ENCODE measurements at places on chromosomes 5 and 9.

DNA sequence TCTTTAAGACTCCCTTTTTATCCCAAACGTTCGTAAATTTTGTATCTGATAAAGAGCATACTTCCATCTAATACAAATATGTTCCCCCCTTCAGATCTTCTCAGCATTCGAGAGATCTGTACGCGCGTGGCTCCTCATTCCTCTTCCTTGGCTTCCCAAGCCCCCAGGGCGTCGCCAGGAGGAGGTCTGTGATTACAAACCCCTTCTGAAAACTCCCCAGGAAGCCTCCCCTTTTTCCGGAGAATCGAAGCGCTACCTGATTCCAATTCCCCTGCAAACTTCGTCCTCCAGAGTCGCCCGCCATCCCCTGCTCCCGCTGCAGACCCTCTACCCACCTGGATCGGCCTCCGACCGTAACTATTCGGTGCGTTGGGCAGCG is 19.9 kb downstream of the CDKN2A start:
- no peak for DNase-seq

GRCh38 chr5:43213951-43214350 is 21.9 kb downstream of the NIM1K start:
- DNase-seq, result no peak

DNA sequence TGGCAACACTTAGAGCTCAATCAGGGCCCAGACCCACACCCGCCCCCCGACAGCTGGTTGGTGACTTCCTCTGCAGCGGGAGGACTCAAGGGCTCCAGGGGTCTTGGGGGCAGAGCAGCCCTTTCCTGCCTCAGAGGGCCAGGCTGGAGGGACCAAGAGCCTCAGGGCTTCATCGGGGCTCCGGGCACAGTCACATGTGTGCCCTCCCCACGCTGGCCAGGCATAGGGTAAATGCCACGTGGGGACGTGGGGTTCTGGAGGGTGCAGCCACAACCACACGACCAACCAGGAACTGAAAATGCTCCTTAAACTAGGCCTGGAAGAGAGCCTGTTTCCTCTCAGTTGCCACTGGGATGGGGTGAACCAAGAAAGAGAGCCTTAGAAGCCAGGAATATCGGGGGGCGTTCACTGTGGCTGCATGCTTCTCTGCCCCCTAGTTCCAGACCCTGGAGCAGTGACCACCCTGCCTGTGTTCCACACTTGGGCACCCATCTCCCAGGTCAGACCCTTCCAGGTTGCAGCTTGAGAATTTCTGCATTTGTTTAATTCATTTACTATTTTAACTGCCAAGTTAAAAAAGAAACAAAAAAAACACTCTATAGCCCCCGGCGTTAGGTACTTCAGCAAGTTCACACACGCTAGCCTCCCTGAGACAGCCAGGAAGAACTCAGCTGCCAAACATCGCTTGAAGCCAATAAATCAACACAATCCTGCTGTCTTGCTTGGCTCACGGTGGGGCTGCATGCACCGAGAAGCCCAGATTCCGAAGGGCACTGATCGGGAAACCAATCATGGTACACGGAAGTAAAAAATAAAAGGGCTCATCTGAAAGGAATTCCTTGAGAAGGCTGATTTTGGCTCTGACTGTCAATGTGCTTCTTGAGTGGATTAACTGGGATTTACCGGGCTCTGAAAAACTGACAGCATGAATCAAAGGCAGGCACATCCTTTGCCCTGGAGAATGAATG is 56.1 kb upstream of the PHYKPL start:
- DNase-seq, result no peak

GRCh38 chr5:177440211-177440989 is 6.2 kb upstream of the PRR7 start:
- no peak for DNase-seq

- DNase-seq, result no peak
Observed at GRCh38 chr9:13146840-13147239, 132.7 kb downstream of the MPDZ start.

Data from stimulated activated naive B cell treated with anti-CD40 and anti-IgM and Interleukin-4, amounts not matched to agents 10 μg/mL and 1 μg/mL and 100 μg/mL, for 72 hours (primary cell).